Ascending aorta (tissue), 2 donors: ENCODE measurements at places on chromosomes 13 and 19.

DNA sequence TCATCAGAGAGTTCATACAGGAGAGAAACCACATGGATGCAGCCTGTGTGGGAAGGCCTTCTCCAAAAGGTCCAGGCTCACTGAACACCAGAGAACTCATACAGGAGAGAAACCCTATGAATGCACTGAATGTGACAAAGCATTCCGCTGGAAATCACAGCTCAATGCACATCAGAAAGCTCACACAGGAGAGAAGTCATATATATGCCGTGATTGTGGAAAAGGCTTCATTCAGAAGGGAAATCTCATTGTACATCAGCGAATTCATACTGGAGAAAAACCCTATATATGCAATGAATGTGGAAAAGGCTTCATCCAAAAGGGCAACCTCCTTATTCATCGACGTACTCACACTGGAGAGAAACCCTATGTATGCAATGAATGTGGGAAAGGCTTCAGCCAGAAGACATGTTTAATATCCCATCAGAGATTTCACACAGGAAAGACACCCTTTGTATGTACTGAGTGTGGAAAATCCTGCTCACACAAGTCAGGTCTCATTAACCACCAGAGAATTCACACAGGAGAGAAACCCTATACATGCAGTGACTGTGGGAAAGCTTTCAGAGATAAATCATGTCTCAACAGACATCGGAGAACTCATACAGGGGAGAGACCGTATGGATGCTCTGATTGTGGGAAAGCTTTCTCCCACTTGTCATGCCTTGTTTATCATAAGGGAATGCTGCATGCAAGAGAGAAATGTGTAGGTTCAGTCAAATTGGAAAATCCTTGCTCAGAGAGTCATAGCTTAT, 17.7 kb downstream of the ZNF613 start:
- no peak for DNase-seq

GRCh38 chr19:47351548-47351947, 2.4 kb downstream of the DHX34 start:
- DNase-seq, result no peak

DNA sequence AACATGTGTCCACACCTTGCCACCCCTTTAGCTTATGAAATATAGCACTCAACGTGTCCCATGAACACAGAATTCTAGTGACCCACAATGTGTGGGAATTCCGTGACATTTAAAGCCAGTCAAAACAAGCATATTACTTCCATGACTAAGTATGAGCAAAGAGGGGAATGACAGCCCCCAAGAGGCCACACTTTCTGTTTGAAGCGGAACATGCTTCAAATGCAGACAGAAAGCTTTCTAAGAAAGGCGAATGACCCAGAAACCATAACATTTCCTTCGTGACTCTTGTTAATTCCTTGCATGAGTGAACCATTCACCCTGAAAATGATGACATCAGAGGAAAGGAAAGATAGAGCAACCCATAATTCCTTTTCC, 122.0 kb upstream of the FNDC3A start:
- no peak for DNase-seq

- DNase-seq, result no peak
Observed at GRCh38 chr19:19567391-19567790, 29.3 kb downstream of the CILP2 start.

GRCh38 chr13:95326695-95327094, 25.4 kb upstream of the ABCC4 start:
- no peak for DNase-seq

- no peak for DNase-seq
Observed at GRCh38 chr13:45850027-45850613, 1.4 kb downstream of the SIAH3 start.

DNA sequence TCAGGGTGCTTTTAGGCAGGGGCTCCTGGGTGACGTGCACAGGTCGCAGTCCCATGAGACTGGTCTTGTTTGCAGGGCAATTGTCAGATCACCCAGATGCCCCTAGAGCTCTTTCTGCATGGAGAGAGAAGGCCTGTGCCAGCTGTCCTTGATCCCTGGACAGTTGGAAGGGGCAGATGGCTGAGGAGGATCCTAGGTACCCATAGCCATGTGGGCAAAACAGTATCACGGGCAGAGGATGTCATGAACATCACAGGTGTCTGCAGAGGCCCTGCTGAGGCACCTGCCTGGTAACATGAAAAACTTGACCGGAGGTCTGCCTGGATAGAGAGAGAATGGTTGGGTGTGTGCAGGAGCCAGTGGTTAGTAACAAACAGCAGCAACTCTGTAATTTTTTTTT, 99.3 kb downstream of the ZNF536 start:
- no peak for DNase-seq

GRCh38 chr13:46905249-46905648, 8.4 kb upstream of the HTR2A start:
- DNase-seq, result no peak

GRCh38 chr19:17347877-17348276, 10.5 kb downstream of the GTPBP3 start:
- DNase-seq, result no peak

- DNase-seq, result no peak
Observed at GRCh38 chr19:52527956-52528351, 486 bp downstream of the ZNF808 start.

DNA sequence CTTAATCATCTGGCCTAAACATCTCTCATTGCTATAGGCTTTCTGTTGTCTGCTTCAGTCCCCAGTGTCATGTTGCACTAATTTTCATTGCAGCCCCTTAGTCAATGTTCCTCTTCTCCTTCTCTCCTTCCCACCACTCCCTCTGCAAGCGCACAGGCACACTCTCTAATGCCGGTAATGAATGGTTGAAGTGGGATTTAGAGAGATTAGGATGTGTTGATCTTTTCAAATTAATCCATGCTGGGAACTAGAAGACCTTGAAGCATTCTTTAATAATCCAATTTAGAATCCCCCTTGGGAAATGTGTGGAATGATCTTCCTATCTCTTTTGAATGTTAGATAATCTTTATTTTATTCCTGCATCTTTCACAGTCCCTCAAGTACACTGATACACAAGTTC, 33.2 kb upstream of the NDFIP2 start:
- DNase-seq, result no peak

DNA sequence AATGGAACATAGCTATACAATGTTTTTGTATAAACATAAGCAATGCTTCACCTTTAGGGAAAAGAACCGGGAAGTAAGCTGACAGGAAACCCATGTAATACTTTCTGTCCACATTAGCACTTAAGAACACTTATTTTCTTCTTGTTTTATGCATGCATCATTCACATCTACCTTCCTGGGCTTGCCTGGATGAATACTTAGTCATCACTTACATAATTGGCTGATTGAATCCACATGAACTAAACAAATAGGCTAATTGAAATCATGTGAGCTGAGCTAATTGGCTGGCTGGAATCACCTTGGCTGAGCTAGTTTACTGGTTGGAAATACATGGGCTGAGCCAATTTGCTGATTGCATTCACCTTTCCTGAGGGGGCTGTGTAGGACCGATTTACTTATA, 78.8 kb downstream of the ZNF726 start:
- DNase-seq, result no peak
